ENCODE measurements at places on chromosomes 1 and 21.

- DNase-seq = peak; percentile 75
These were observed 6.3 kb downstream of the ARF1 start for GRCh38 chr1:228088586-228089498.

GRCh38 chr1:226882187-226882586 lies 11.8 kb downstream of the PSEN2 start:
- DNase-seq = no peak

DNA sequence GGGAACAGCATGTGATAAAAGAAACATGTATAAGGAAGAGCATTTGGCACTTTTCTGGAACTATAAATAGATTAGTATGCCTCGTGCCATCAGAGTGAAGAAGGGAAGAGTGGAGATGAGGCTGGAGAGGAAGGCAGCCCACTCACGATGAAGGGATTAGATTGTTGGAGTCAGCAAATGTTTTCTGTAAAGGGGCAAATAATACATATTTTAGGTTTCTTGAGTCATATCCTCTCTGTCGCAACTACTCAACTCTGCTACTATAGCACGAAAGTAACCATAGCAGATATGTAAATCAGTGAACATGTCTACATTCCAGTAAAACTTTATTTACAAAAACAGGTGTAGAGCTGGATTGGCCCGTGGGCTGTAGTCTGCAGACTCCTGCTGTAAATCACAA lies 147.8 kb downstream of the TENT5C start:
- DNase-seq = no peak

GRCh38 chr1:23701996-23702395 lies 10.4 kb downstream of the RPL11 start:
- DNase-seq = no peak

All from erythroblast (primary cell).